Thoracic aorta (tissue), 2 donors: ENCODE measurements at places on chromosomes 1 and 21.

DNA sequence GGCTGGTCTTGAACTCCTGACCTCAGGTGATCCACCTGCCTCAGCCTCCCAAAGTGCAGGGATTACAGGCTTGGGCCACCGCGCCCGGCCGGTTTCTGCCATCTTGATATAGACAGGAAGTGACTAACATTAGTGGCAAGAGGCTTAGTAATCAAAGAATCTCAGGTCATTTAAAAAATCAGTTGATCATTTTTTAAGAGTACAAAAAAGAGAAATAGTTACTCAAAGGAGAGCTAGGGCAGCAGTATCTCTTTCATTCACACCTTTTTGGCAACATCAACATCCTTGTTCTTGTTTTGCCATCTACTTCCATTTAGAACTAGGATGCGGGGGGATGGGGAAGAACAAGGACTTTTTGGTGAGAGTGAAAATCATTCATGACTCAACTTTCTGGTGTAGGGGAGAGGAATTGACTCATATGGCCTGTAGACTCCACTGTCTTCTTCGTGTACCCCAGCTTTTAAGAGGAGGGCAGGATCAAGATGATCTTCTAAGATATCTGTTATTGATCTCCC, 8.8 kb downstream of the FCRLB start:
- no peak for DNase-seq

DNA sequence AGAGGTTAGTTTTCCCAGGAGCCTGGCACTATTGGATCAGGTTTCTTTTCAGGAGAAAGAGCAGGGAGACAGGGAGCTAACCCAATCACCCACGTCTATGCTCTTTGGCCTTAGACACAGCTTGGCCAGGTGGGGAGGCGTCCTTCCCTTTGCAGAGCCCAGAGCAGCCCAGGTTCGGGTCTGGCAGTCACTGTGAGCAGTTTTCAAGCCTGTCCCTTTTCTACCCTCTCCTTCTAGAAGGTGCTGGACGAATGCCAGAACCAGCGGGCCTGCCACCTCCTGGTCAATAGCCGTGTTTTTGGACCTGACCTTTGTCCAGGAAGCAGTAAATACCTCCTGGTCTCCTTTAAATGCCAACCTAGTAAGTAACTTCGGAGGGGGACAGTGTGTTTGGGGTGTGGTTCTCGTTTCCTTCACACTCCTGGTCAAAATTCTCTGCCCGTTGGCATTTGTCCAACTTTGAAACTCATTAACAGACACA, 44.9 kb downstream of the EVA1C start:
- no peak for DNase-seq

GRCh38 chr1:236141447-236142252, 689 bp upstream of the GPR137B start:
- no peak for DNase-seq

GRCh38 chr1:214718724-214719123, 115.7 kb downstream of the CENPF start:
- DNase-seq = no peak

GRCh38 chr21:24594082-24594481, 1013.2 kb downstream of the MRPL39 start:
- no peak for DNase-seq

DNA sequence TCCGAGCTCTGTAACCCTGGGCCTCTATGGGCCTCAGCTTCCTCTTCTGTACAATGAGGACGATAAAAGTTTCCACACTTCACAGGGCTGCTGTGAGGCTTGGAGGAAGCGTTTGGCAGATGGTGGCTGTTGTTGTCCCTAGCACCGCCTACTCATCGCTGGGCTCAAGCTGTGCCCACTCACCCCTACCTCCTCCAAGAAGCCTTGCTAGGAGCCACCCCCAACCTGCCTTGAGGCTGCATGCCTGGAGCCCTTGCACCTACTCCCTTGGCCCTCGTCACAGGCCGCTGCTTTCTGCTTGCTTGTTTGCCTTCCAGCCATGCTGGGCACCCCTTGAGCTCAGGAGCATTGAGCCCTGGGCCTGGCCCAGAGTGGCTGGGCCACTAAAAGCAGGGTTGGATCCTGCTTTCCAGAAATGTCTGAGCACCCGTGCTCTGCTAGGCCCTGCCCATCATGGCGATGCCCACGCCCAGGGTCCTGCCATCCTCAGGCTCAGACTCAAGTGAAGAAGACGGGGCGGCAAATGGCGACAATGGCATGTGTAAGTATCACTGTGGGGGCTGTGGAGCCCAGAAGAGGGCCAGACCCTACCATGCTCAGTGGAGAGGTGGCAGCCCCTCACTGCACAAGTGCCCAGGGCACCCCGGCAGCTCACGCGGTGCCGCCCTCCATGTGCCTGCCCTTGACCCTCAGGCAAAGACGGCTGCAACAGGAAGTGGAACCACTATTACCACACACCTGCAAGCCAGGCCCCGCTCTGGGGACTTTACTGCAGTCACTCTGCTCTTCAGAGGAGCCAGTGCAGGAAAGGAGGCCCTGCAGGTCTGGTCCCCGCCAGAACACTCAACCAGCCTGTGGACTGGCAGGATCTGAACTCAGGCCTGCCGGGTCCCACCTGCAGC, 9.5 kb downstream of the SH3BGRL3 start:
- DNase-seq = no peak

- no peak for DNase-seq
These were observed 57.9 kb upstream of the PAXBP1 start for GRCh38 chr21:32829504-32829903.

GRCh38 chr21:14814991-14815390, 249.8 kb downstream of the NRIP1 start:
- no peak for DNase-seq

DNA sequence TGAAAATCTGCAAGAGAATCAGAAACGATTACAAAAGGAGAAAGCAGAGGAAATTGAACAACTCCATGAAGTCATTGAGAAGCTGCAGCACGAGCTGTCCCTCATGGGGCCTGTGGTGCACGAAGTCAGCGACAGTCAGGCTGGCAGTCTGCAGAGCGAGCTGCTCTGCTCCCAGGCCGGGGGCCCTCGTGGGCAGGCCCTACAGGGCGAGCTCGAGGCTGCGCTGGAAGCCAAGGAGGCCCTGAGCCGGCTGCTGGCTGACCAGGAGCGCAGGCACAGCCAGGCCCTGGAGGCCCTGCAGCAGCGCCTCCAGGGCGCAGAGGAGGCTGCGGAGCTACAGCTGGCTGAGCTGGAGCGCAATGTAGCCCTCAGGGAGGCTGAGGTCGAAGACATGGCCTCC, 47.5 kb upstream of the DIP2A start:
- DNase-seq = no peak

DNA sequence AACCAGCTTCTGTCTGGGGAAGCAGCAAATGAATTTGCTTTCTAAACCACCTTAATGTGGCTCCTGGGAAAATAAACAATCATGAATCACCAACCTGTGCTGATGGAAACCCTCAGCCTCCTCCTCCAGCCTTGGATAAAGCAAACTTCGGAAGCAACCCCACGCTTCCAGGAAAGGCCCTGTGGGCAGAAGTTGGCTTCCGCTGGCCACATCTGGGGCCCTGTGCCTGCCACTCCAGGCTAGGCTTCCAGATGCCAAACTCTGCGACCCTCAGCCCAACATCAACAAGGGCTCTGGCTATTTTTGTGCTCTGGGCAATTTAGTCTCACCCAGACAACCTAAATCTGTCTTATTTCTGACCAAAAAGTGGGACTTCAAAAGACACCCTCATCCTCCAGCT, 6.2 kb upstream of the OXCT2 start:
- DNase-seq = no peak

- no peak for DNase-seq
These were observed 256.7 kb downstream of the COL11A1 start for GRCh38 chr1:102851616-102852015.

DNA sequence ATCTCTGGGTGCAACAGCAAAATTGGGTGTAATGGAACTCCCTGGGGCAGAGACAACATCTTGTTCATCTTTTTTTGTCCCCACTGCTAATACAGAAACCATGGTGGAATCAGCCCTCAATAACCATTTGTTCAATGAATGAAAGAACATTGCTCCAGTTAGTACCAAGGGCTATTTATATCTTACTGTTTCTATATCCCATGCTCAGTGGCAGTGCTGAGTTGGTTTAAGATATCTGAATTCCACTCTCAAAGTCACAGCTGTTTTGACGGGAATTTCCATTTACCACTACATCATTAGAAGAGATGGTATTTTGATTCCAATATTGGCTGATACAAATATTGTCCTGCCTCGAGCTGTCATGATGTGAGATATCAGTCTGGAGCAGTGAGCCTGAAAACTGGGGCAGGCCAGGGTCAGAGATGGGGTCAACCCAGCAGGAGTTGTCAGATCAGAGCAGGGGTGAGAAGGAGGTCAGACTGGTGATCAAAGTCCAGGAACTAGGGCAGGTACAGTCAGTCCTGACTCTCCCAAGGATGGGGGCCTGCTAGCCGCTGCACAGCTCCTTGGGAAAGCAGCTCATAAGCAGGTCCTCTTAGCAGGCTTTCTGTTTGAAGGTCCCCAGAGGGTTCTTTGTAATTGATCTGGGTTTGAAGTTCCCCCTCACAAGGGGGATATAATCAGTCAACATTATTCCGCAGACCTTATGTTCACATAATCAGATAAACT, 5.8 kb upstream of the PHC2 start:
- no peak for DNase-seq

DNA sequence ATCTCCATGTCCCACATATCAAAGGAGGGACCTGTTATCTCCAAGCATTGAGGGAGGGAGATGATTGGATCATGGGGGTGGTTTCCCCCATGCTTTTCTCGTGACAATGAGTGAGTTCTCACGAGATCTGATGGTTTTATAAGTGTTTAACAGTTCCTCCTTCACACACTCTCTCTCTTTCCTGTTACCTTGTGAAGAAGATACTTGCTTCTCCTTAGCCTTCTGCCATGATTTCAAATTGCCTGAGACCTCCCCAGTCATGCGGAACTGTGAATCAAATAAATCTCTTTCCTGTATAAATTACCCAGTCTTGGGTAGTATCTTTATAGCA, 91.6 kb downstream of the DDAH1 start:
- DNase-seq = no peak

DNA sequence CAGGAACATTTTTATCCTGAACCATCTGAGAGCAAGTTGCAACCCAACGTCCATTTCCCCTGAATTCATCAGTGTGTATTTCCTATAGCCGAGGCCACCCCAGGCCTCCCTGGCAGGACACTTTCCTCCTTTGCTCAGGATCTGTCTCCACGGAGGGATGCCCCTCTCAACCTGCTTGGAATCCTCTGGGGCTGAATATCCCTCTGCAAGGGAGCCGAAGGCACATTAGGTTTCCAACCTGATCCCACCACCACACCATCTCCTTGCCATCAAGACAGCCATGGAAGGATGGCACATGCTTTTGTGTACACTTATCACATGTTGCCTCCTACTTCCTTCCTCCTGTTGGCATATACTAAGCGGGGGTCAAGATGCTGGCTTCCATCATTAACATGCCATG, 74.8 kb upstream of the EDN2 start:
- DNase-seq = no peak

DNA sequence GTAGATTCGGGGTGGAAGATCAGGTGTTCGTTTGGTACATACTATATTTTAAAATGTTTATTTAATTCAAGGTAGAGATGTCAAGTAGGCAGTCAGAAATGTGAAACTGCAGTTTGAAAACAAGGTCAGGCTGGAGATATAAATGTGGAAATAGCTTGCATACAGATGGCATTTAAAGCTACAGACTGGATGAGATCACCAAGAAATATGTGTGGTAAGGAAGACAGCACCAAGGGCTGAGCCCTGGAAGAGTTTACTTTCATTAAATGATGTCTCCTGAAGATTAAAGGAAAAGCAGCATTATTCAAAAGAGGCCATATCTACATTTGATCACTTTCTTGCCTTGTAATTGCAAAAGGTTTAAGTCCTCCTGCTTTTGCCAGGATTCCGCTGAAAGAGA, 271.3 kb downstream of the PTBP2 start:
- no peak for DNase-seq

- DNase-seq = no peak
These were observed 114.2 kb downstream of the BCAR3 start for GRCh38 chr1:93567255-93567918.

DNA sequence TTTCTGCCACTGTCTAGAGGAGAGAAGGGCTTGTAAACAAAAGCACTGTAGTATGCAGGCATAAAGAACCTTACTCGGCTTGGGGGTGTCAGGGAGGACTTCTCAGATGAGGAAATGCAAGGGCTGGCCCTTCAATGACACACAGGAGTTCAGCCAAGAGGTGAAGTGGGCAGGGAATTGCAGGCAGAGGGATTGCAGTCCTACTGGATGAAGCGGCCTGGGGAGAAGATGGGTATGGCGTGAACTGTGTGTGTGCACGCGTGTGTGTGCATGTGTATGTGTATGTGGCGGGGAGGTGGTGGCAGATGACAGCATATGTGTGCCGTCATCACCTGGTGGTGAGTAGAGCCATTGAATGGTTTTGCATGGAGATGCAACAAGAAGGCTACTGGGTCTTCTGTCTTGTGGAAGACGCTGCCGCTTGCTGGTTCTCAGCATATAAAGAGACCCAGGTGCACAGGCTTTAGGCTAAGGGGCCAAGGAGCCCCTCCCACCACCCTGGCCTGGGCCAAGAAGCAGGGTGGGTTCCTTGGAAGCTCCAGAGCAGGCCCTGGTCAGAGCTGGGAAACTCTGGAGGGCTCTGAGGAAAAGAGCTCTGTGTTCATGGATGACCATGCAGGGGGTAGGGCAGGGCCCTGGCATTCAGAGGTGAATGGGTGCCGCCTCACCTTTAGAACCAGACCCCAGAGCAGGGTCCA, 4.1 kb upstream of the EPS8L3 start:
- no peak for DNase-seq

GRCh38 chr21:41820384-41821080, 53.7 kb upstream of the RIPK4 start:
- DNase-seq = no peak

- DNase-seq = no peak
These were observed 110.5 kb upstream of the UBE2U start for GRCh38 chr1:64092851-64093371.

GRCh38 chr1:121483961-121484424, 299.2 kb downstream of the SRGAP2C start:
- no peak for DNase-seq

GRCh38 chr1:38888423-38889333, 7.3 kb upstream of the GJA9 start:
- DNase-seq = no peak

- DNase-seq = no peak
These were observed 9.1 kb upstream of the PCNX2 start for GRCh38 chr1:233304489-233305102.

DNA sequence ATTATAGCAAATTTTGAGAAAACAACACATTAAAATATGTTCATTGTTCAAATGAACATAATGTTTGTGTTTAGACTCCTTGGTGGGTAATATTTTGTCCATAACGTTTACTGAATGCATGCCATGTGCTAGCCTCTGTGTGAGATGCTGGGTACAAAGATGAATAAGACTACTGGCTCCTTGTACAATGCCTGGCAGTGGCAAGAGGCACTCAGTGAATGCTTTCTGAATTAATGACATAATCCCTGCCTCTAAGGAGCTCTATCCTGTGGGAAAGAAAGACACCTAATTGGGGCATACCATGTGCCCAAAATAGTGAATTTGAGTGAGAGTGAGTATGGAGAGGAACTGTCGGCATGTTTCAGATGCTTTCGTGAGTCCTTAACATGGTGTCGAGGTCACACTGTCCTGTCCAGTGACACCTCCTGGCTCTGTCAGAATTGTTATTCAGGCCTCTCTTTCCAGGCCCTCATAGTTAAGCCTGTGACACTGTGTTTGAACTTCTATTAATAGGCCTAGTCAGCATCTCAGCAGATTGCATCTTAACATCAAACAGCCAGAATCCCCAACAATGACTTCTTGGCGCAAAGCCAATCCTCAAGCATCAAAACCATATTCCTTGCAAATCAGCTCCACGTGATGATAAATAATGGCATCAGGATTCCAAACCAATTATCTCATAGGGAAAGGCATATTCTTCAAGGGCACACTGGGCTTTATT, 32.8 kb upstream of the S1PR1 start:
- DNase-seq = no peak

GRCh38 chr1:228448372-228448771, 31.7 kb upstream of the TRIM17 start:
- DNase-seq = no peak
